ENCODE measurements at places on chromosomes 3 and 15.
A peak's percentile ranks its signal among the peaks of the same experiment; 100 is the strongest.

GRCh38 chr3:157170861-157171260, 10.9 kb upstream of the CCNL1 start:
- no peak for DNase-seq

GRCh38 chr3:192869131-192870031, 48.3 kb downstream of the MB21D2 start:
- no peak for DNase-seq

- DNase-seq: no peak
Measured at GRCh38 chr15:63202861-63203260, 13.5 kb downstream of the RAB8B start.

DNA sequence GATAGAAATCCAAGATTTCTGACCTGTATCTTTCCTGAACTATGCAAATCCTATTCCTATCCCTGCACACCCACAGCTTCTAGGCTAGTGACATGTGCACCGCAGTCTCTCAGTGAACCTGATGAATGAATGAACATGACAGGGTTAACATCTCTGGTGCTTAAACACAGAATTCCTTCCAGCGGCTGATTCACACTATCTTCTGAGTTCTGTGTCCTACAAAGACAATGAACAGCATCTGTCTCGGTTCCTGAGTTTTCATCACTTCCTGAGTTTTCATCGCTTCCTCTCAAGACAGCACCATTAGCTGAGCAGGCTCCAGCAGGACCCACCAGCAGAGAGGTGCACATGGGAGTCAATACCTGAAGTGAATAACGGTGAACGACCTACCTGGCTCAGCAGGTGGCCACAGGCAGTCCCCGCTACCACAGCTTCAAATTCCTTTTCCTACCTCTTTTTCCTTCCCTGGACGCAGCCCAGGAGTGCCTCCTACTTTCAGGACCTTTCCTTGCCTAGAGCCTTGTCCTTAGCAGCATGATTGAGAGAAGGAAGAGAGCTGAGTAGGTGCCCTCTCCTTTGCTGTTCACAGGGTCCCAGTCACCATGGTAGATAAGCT, 113.5 kb downstream of the IGF2BP2 start:
- peak; percentile 46 for DNase-seq

DNA sequence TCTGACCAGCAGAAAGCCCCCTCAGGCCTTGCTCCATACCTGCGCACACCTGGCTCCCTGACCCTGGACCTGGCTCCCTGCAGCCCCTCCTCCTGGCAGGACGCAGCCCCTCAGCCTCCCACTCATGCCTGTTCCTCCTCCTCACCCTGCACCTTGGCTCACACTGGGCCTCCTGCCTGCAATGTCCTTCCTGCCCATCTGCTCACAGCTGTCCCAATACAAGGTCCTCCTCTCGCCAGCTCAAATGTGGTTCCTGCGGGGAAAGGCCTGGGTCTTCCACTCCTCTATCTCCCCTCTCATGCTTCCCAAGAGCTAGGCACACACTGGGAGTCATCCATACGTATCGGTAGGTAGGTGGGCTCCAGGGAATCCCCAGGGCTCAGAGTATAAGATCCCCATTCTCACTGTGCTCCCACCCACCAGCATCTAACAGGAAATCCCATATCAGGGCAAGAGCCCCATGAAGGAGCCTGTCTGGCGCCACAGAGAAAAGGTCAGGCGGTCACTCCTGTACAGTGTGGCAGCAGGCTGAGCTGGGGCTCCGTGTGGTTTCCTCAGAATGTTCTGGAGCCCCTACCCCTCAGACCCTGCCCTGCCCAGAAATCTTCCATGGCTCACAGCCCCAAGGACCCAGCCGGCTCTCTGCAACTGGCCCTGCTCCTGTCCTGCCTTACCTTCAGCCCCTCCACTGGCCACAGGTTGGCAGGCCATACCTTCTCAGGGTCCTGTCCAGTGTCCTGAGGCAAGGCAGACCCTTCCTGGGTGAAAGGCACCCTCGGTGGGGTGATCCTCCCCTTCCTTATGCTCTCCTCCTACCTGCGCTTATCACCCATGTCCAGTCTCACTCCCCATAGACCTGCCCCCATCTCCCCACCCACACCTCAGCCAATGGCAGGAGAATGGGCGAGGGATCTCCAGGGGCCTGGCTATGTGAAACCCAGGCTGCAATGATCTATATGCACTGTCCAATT, 10.9 kb downstream of the PLCD1 start:
- no peak for DNase-seq

GRCh38 chr3:15952543-15953175, 154.9 kb upstream of the ANKRD28 start:
- DNase-seq: no peak

GRCh38 chr3:16112910-16113504, 61.5 kb upstream of the GALNT15 start:
- DNase-seq: peak; percentile 79

DNA sequence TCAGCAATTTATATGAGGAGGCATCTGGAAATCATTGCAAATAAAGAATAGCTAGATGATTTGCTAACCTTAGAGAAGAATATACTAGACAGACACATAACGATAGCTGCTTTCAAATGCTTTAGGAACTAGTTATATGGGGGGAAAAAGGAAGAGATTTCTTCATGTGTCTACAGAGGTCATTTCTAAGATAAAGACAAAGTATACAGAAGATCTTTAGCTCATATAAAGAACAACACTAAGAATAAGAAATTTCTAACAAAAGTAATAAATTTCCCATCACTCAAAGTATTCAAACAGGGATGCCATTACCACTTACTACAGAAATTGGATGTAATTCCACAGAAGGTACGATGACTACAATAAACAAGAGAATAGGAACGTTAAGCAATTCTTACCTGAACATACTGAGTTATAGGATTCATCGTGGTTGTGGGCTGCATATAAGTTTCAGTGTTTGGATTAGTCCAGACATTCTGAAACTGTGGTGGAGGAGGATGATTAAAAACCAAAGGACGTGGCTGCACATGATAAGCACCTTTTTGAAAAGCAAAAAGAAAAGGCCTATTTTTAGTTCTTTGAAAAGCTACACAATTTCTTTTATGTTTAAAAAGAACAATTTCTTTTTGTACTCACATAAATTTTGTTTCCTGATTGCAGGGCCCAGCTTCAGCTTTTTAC, 8.7 kb downstream of the DAZL start:
- no peak for DNase-seq

DNA sequence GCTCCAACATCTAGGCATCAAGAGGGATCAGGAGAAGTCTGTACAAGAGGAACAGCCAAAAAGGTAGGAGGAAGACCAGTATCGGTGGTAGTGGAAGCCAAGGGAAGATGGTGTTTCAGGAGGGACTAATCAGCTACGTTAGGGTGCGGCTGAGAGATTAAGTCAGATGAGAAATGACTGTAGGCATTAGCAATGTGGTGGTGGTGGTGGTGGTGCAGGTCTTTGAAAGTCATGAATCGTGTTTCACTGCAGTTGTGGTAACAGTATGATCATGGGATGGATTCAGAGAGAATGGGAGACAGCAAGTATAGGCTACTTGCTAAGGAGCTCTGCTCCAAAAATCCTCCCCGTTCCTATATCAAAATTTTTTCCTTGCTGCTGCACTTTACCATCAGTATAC, 35.5 kb downstream of the ASTE1 start:
- no peak for DNase-seq

DNA sequence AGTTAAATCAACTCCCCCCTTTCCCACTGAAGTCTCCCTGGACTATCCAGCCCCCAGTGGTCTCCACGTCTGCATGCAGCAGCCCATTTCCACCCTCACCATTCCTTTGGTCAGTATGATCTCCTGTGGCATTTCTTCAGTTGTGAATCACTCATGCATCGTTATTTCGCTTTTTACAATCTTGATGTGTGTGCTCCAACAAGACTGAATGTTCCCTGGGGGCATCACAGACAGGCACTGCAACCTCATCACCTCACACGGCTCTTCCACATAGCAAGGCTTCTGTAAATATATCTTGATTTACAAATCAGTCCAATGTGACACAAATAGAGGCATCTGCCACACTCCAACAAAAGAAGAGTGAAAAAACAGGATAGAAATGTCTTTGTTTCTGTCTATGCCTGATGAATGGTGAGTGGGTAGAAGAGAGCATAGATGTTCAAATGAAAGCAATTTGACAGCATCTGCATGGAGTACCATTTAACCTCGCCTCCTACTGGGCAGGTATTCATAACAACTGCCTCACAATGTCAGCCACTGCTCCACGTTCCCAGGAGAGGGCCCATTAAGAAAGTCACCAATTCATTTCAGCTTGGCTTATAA, 5.2 kb downstream of the HEG1 start:
- DNase-seq: no peak

DNA sequence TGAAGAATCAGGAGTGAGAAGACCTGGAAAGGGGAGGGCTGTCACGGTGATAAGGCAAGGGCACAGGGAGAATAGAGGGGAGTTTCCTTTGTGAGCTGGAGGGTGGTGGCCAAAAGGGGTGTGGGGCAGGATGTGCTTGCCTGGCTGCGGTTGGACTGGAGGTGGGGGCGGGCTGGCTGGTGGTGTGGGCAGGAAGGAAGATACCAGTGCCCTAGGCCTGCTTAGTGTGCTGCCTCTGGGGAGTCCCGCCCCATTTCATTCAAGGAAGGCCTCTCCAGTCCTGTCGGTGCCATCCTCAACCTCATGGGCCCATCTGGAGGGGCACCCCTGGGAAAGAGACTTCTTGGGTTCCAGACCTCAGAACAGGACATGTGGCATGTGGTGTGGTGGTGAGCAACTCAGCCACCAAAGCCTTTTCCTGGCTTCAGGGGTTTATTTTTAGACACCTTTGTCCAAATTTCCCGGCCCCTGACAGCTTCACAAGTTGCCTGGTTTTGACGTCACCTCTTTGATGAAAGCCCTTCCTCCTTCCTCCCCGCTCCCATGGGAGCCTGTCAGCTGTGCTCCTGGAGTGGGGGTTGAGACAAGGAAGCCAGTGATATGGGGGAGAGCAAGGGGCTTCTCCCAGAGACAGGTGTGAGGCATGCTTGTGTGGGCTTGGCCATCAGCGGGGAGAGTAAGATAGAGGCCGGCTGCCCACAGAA, 15.6 kb downstream of the TEX264 start:
- peak; percentile 15 for DNase-seq

DNA sequence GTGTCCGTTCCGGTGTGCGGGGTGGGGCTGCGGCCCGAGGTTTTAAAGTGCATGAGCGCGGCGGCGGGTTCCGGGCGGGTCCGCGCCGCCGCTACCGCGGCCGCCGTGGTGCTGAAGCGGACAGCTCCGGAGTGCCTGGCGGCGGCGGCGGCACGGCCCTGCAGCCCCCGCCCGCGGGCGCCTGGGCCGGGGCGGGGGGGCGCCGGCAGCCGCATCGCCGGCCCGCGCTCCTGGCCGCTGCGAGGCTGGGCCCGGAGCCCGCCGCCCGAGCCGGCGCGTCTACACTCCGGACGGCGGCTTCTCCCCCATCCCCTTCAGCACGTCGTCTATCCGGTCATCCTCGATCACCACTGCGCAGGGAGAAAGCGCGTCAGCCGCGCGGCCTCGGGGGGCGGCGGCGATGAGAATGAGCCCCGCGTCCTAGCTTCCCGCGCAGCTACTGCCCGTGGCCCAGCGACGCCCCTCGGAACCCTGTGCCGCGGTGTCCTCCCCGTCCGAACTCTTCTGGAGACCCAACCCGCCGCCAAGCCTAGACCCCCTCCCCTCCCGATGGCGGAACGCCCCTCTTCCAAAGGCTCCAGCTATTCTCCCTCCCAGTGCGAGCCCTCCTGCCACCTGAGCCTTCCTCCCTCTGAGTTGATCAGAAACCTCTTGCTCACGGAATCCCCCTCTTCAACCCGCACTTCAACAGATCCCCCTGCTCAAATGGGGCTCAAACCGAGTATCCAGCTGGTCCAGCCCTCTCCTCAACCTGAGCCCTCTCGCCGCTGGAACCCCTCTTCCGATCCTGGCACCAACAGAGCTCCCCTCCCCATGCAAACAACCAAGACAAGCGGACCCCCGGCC, 1.3 kb downstream of the CAMK2N2 start:
- peak; percentile 38 for DNase-seq

DNA sequence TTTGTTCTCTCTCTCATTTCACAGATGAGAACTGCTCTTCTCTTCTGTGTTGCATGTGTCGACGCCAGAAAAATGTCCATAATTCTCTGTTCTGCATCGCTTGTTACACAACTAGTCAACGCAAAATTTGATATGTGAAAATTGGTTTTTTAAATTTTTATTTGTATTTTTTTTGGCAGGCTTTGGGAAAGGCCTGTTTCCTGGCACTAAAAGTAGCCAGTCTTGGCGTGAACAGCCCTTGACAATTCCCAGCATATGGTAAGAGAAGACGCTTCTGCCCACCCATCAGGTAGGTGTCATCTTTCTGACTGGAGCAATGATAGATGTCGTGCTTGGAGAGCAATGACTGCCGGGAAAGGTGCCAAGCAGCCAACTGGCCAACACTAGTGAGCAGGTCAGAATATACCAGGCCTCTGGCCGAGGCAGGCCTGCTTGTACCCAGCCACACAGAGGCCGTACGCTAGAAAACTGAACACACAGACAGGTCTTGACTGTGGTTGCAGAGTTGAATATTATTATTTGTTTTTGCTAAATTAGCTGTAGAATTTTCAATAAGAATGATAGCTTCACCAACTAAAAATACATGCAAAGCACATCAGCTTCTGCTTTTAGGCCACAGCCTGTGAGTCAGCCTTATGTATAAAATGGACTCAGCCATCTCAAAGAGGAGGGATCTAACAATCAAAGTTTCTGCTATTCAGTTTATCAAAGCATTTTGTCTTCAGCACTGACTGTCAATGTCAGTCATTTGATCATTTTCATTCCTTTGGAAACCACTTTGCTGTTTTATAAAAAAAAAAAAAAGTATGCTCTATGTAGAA, 837.5 kb downstream of the MCTP2 start:
- no peak for DNase-seq

- DNase-seq: no peak
Measured at GRCh38 chr3:11611341-11611799, 32.3 kb downstream of the VGLL4 start.

GRCh38 chr15:98827217-98827616, 178.9 kb downstream of the IGF1R start:
- no peak for DNase-seq

GRCh38 chr3:20930034-20930433, 744.0 kb upstream of the SGO1 start:
- DNase-seq: peak; percentile 11

DNA sequence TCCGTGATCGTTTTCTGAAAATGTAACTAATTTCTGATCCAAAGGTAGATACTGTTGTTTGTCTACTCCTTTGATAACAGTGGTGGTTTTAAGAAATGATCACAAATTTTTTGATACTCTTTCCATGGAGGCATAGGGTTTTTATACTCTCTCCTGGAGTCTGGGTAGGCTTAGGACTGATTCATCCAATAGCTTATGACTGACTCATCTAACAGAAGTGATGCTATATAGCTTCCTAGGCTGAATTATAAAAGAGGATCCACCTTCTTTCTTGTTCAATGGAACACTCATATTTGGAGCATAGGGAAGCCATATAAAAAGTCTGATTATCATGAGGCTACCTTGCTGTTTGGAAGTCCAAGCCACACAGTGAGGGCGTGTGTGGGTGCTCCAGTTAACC, 84.3 kb downstream of the CHST2 start:
- DNase-seq: no peak

- DNase-seq: no peak
Measured at GRCh38 chr15:101246824-101247745, 4.8 kb downstream of the CHSY1 start.
